MM.1S (cell line): ENCODE measurements at places on chromosomes 11 and 22.
A peak's percentile ranks its signal among the peaks of the same experiment; 100 is the strongest.

DNA sequence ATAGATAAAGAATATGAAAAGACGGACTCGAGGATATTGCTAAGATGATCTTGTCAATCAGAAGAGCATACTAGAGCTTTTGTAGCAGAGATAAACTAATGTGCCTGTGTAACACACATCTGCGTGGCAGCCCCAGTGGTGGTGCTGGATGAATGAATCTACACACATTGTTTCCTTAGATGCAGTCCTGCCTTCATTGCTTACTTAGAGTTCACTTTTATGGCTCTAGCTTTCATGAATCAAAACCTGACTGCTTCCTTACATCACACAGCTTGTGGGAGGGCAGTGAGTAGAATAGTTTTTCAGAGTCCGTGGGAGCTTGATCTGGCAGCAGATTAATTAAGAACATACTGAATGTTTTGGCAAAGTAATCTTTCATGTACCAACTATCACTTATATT is 83.7 kb downstream of the EXT2 start:
- no peak for DNase-seq

DNA sequence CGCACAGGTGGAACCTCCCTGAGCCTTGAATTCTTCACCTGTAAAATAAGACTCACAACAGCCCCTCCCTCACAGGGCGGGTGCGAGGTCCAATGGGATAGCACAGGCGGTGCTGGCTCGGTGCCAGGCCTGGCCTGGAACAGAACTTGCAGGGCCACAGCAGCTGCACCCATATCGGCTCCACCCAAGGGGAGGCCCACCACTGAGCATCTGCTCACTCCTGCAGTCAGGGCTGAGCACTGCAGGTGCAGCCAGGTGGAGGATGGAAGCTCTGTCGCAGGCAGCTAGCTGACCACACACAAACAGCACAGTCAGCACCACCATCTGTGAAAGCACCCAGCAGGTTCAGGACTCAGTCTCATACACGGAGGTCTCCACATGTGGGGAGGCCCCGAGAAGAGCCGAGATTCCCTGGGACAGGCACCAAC is 19.6 kb downstream of the VPS37C start:
- peak; percentile 100 for DNase-seq

DNA sequence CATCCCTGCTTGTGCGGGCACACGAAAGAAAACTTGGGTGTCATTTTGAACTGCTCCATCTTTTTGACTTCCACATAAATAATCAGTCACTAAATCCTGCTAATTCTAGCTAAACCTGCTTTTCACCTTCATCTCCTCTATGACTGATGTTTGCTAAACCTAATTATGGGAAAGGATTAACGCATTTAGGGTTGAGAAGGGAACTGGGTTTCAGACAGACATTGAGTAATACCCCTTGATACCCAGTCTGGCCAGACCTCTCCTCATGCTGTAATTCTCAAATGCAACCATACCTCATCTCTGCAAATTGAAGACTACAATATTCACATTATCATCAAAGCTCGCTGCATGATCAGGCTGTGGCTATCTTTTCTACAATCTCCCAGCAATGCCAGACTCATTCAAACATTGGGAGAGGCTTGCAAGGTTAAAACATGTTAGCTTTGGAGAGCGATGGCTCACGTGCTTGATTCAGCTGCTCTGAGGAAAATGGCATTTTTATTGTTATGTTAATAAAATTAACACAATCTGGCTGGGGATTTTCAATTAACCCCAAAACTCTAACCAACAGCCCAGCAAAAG is 2.4 kb downstream of the HPS4 start:
- no peak for DNase-seq

DNA sequence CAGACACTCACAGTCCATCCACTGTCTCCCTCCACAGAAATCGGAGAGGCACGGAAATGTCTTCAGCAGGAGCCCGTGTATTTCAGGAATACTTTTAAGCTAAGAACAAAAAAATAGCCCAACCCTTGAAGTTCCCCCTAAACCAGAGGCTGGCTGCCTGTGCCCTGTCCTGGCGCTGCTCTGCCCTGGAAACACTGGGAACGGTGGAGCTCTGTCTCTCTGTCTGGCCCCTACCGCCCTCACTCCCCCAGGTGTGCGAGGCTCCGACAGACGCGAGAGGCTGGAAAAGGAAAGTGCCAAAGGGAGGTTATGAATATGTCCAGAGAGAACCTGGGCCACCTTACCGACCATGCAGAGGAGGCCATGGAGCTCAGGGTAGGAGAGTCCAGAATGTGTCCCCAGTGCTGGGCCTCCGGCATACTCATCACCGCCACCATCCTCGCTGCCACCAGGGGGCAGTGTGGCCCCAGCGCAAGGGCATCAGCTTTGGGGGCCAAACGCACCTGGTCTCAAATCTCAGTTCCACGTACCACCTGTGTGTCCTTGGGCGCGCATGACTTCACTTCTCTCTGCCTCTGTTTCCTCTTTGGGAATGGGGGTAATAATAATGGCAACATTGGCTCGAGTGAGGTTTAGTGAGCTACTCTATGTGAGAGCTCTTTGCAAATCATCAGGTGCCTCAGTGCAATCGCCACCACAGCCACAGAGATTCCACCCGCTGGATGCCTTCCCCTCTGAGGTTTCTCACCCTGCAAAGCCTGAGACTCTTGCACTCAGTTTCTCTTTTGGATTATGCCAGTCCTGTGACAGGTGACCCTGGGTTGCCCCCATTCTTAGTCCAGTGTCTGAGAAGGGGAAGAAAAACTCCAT is 10.4 kb upstream of the SLCO2B1 start:
- DNase-seq: peak; percentile 51

GRCh38 chr22:44648085-44648820 is 53.8 kb upstream of the PRR5 start:
- DNase-seq: no peak

DNA sequence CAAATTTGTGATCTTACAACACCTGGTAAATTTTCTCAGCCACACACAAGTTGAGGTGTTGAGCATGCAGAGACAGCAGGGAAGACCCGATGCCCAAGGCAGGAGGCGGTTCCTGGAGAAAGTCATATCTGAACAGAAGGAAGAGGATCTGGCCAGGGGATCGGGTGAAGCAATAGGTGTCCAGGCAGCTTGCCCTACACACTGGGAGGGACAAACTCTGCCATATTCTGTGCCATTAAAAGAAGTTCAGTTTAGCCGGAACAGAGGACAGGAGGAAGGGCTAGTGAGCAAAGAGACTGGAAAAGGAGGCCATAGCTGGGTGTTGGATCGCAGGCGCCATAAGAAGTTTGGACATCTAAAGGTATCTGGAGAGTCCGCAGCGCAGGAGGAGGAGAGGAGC is 76.5 kb downstream of the TMPRSS5 start:
- DNase-seq: no peak

GRCh38 chr11:78370406-78371172 is 47.0 kb downstream of the GAB2 start:
- DNase-seq: no peak

DNA sequence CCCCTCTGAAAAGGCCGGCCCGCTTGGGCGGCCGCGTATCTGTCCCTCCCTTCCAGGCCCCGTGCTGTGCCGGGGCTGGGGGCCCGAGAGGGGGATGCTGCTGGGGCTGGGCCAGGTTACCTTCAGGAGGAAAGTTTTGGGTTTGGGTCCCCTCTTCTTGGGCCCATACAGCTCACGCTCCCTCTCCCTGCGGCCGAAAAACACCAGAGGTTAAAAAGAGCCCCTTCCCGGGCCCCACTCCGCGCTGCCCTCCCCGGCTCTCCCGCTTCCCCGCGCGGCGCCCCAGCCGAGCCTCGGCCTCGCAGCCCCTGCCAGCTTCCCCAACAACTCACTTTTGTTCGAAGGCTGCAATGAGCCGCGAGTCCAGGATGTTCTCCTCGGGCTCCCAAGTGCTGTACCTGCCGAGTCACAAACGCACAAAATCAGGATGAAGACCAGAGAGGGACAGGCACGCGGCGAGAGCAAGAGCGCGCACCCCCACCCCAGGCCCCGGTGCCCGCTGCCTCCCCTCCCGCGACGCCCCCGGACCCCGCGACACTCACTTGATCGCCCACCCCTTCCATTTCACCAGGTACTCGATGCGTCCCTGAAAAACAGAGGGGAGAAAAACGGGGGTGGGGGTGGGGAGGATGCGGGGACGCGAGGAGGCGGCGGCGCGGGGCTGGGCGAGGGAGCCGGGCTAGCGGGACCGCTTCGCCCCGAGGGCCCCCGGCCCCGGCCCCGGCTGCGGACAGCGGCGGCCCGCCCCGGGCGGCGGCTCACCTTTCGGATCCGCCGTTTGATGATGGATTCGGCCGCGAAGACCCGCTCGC is 450 bp downstream of the CBX6 start:
- peak; percentile 33 for DNase-seq

DNA sequence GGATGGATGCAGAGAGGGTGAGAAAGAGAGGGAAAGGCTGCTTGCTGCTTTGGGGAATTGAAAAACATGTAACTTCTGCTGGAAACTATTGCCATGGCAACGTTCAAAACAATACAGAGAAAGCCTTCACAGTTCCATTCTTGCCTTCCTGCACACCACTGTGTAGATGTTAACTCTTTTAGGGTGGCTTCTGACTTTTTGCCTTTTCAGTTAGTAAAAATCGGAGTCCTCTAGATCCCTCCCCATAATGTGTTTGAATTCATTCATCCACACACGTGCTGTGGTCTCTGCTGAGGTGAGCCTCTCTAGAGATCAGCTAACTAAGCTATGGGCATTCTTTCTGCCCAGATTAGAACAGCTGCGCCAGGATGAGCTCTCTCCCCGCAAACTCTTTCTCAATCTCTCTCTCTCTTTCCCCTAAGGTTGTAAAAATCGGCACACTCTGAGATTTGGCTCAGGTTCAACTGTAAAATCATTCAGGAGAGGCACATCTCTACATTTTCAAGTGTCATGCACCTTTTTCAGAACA is 1178.3 kb downstream of the LRRC4C start:
- DNase-seq: no peak

DNA sequence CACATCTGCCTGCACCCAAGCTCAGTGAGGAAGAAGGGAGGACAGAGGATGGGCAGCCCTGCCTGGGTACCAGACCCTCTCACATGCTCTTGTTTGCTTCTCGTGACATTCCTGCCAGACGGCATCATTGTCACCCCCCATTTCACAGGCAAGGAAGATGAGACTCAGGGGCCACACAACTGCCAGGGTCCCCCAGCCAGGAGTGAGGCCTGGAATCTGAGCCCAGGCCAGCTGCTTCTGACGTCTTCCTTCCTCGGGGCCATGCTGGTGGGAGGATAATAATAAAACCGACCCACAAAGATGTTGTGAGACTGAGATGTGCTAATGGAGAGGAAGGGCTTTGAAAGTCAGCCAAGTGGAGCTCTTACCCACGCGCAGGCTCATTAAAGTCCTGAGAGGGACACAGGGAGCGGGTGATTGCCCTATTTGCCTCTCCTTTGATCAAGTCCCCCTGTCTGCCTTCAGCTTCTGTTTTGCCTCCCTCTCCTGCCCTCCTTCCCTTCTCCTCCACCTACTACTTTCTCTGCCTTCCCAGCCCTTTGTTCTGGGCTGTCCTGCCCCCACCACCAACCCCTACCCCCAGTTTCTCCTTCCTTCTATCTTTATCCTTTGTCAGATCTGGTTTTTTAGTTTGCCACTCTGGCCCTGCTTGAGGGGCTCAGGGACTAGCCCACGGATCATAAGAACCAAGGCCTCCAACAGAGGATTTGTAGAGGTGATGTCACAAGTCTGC is 62.7 kb downstream of the MCM5 start:
- no peak for DNase-seq

GRCh38 chr11:121249039-121249663 is 43.4 kb upstream of the SC5D start:
- peak; percentile 66 for DNase-seq

- no peak for DNase-seq
Observed at GRCh38 chr11:115580927-115581680, 76.9 kb upstream of the CADM1 start.

GRCh38 chr11:17987826-17988225 is 25.0 kb downstream of the SERGEF start:
- no peak for DNase-seq

GRCh38 chr11:57426439-57426928 is 437 bp downstream of the SLC43A3 start:
- no peak for DNase-seq

GRCh38 chr11:4569075-4569474 is 12.5 kb upstream of the OR52I2 start:
- DNase-seq: no peak

DNA sequence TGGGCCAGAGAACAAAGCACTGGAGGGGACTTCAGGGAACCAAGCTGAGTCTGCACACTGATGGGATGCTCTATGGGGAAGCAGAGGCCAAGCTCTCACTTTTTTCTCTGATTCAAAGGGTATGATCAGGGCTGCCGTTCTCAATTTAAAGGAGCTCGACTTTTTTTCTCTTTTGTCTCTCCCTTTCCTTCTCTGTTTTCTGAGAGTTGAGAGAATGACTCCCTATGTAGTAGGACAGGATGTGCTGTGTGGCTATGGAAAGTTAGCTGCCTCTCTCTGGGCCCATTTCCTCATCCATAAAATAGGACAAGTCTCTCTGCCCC is 7.9 kb downstream of the ADORA2A start:
- DNase-seq: no peak

- no peak for DNase-seq
Observed at GRCh38 chr22:26757496-26757895, 100.1 kb downstream of the MIAT start.

- DNase-seq: peak; percentile 57
Observed at GRCh38 chr11:73288873-73289707, 17.0 kb downstream of the P2RY6 start.

GRCh38 chr11:123408619-123409455 is 21.2 kb upstream of the GRAMD1B start:
- no peak for DNase-seq

DNA sequence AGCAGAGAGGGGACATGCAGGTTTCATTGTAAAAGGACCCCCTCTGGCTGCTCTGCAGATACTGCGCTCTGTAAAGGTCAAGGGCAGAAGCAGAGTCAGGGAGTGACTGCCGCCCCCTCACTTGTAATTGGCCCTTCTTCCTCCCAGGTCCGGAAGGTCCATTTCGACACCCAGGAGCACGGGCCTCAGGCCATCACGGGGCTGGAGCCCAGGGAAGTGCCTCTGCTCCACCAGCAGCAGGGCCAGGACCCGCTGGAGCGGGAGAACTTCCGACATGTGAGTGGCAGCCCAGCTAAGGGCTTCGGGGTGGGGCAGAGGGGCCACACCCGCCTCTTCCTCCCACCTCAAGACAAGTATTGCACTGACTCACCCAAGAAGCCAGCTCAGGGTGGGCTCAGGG is 24.0 kb upstream of the LRRC10B start:
- no peak for DNase-seq

DNA sequence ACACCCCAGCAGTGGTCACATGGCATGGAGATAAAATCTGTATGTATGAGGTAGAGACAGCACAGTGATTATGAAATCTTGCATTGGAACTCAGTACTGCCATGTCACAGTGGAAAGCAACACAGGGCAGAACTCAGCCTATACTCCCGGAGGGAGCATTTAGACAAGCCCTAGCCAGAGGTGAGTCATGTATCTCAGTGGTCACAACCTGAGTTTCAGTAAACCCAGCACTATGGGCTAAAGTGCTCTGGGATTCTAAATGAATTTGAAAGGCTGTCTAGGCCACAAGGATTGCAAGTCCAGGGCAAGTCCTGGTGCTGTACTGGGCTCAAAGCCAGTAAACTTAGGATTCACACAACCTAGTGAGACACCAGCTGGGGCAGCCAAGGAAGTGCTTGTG is 1717.1 kb upstream of the RAG2 start:
- DNase-seq: no peak

GRCh38 chr11:20000351-20001134 is 159.7 kb downstream of the DBX1 start:
- no peak for DNase-seq
